ENCODE measurements at places on chromosomes 1 and 21.

DNA sequence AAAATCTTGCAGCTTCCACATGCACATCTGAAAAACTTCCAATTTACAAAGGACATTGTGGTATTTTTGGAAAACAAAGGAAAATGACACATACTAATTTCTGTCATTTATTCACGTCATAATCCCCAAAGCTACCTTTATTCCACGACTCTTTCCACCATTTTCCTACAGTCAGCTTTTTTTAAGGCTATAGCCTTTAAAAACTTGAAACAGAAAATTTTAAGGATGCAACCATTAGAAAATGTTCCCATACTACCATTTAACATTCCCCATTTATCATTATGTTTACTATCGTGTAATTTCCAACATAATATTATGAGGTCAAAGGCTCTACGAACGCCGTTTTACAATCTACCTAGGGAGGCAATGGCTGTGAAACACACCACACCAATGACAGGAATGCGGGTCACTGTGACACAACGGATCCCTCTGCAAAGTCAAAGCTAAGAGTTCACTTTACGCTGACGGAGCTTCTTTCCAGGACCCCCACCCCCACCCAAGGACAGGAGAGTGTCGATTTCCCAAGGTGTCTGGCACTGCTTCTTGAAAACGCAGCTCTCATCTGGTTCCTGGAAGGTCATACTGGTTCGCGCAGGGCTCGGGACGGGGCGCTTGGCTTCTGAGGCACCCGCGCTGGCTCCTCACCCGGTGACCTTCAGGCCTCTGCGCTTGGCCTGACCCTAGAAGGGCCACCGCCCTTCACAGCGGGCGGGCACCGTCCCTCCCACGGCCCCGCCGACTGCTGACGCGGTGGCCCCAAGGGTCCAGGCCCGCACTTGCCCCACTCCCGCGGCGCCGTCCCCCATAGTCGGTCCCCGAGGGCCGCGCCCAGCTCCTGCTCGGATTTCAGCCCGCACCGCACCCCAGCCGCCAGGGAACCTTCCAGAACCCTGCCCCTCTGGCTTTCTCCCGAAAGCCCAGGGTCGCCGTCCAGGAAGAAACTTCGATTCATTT, 50.5 kb upstream of the ATF3 start:
- DNase-seq = no peak

GRCh38 chr1:112110031-112110430, 120.6 kb upstream of the KCND3 start:
- DNase-seq = no peak

GRCh38 chr1:224785622-224786021, 143.9 kb upstream of the DNAH14 start:
- DNase-seq = no peak

DNA sequence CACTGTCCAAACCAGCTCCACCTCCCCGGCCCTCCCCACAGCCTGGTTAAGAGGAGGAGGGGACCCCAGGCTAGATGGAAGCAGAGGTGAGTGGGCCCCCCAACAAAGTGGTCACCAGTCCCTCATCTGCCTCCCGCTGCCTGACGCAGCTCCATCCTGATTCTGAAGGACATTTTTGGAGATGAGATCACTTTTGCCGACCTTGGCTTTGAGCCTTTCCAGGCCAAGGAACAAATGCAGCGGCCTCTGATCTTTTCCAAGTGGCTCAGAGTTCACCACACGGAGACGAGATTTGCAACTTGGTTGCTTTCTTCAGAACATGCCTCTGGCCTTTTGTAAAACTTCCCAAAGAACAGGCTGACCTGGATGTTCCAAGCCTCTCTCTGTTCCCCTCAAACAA, 223.1 kb downstream of the NPHP4 start:
- no peak for DNase-seq

DNA sequence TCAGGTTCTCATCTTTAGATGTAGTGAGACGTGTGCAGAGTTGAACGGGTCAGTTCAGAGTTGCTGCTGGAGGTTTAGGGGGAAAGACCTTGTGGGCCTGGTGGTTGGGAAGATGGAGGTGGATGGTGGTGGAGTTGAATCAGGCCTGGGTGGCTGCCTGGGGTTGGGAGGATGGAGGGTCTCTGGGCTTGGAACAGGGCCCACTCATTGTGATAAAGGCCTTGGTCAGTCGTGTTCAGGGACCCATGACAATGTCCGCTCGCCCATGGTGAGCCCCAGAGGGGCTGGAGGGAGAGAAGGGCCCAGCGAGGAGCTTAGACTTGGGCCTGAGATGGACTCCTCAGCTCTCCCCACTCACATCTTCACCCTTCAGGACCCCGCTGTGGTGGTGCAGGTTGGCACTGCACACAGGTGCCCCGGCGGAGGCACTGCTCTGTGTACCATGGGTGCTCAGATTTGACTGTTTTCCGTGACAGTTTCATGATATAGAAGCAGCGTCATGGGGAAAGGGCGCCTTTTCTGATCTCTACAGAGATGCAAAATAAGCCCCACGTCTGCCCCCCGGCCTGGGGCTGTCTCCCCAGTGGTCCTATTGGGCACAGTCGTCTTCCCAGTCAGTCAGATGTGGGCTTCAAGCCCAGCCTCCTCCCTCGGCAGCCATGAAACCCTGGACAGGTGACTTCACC, 39.2 kb downstream of the DISP3 start:
- no peak for DNase-seq

GRCh38 chr1:975896-976683, 5.8 kb downstream of the PERM1 start:
- DNase-seq = no peak

GRCh38 chr1:38451541-38451993, 405.0 kb upstream of the POU3F1 start:
- no peak for DNase-seq

DNA sequence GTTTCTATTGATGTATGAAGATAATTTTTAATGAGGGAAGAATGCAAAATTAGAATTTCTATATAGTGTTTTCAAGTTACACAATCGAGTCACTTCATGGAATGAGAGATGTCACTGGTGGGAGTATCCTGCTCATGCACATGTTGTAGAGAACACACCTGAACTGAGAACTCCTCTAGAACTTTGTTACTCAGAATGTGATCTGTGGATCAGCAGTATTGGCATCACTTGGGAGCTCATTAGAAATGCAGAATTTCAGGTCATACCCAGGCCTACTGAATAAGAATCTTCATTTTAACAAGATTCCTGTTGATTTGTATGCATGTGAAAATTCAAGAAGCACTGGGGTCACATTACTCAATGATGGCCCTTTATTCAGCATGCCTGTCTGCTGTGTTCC, 28.8 kb downstream of the ZNF326 start:
- no peak for DNase-seq

GRCh38 chr1:109838838-109839240, 71.8 kb upstream of the CSF1 start:
- DNase-seq = peak; percentile 25

DNA sequence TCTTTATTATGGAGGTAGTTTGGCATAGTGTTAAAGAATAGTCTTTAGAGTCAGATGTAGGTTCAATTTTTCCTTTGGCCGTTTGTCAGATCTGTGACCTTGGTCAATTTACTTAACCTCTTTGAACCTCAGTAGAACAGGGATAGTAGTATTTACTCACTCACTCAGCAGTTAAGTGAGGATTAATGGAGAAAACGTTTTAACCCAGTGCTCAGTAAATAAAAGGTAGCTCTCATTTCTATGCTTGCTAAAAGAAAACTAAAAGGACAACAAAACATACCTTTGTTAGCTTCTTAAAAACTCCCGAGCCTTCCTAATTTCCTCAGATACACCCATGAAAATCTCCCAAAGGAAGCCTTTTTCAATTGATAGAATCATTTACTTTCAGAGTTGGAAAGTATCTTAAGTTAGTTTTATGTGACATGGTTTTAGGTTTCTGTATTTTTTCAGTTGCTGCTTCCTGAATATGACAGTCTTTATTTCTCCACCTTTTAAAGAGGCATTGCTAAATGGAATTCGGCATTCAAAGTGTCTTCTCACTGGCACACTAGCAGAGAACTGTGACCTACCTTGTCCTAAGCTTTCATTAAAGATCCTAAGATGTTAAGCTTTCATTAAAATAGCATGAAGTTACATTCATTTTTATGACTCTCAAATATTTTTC, 7.8 kb downstream of the ABCD3 start:
- DNase-seq = no peak

- no peak for DNase-seq
Observed at GRCh38 chr21:41428311-41428710, 2.3 kb downstream of the MX1 start.

GRCh38 chr1:58180537-58180936, 366.0 kb downstream of the OMA1 start:
- DNase-seq = no peak

GRCh38 chr1:212738330-212738729, 38.7 kb upstream of the BATF3 start:
- no peak for DNase-seq

DNA sequence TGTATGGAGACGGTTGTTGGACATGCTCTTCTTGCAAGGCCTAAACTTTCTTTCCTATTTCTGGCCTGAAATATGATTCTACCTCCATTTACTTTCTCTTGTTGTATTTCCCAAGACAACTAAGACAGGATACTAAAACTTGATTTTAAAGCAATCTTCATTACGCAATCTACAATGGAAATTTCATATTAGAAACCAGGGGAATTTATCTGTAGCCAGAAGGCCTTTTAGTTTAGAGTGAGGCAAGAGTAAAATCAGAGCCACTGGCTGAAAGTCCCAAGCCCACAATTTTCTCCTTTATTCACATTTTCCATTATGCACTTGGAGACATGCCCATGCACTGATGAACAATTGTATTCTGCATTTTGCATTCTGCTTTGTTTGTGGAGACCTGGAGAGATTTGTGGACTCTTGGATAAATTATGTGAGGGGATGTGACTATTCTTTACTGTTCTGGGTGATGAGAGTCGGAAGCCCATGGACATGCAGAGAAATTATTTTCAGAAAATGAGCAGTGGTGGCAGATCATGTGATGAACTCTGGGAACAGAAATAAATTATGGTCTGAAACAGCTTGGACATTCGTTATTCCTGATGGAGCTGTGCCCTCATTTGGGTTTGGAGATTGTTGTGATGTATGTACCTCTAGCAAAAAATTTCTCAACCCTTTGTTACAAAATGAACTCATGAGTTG, 336.8 kb downstream of the SEC16B start:
- DNase-seq = no peak

DNA sequence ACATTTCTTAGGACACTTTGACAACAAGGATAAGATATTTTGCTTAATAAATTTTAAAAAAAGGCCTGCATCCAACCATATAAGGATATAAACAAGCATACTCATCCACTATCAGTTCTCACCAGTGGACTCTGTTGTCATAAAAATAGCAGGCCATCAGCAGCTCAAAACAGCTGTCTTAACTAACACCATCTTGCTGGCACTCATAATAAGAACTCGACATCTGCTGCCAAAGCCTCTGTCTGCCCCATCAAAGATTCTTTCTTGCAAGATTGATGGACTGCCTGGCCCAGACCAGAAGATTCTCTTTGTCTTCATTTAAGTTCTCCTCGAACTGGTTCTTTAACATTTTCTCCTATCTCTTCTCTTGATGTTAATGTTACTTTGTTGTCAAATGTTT, 10.1 kb downstream of the JMJD4 start:
- DNase-seq = no peak

GRCh38 chr1:211830055-211830327, 572 bp downstream of the LPGAT1 start:
- no peak for DNase-seq

GRCh38 chr1:162704673-162705424, 72.6 kb downstream of the DDR2 start:
- no peak for DNase-seq

- no peak for DNase-seq
Observed at GRCh38 chr1:232834066-232834465, 28.9 kb downstream of the MAP10 start.

GRCh38 chr21:28949318-28949717, 43.4 kb downstream of the LTN1 start:
- no peak for DNase-seq

DNA sequence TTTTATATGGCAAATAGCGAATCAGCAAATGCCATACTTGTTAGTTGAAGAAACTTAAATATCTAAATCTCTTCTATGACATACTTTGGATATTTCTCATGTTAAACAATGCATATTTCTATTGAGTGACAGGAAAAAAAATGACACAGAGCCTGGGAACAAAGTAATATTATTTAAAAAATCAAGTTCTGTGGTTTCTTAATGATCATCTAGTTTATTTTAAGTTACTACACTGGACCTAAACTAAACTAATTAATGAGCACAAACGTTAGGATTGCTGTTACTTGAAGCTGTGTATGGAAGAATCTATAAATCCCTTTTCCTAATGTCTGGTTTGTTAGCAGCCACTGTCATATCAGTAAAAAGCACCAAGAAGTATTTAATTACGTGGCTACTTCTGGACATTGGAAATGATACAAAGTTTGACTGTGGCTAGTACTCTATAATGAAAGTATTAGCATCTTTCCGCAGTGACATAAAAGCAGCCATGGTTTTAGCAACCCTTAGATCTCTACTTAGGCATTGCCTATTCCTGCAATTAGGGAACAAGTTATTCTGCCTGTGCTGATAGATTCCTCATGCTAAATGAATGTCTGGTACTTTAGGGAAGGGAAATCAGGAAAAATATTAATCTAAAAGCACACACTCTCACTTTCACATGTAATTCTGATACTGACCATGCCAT, 981.7 kb upstream of the B3GALT2 start:
- no peak for DNase-seq

DNA sequence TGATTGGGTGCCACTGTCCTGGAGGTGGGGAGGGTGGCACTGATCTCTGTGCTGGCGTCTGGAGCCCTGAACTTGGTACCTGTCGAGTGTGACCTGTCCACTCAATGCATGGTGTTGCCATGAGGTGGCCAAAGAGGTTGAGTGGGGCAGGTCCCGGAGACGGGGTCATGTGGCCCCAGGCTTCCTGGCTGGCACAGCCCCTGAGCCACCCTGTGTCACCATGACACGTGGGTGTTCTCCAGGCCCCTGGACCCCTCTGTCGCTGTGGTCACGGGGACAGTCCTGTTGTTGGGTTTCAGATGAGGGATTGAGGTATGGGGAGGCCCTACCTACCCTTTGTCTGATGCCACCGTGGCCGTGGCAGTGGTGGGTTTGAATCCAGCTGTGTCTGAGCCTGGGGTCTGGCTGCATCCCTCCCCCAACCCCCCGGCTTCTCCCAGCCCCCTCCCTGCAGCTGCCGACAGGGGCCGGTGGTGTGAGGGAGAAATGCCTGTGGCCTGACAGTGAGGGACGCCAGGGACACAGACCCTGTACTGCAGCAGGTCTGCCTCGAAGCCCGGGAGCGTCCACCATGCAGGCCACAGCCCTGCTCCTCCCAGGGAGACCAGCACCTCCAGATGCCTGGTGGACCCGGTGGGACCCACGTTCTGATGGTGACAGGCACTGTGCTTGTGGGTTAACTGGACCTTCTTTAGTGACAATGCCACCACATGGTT, 12.0 kb downstream of the TRPM2 start:
- no peak for DNase-seq
